ENCODE measurements at places on chromosomes 6 and 20.

DNA sequence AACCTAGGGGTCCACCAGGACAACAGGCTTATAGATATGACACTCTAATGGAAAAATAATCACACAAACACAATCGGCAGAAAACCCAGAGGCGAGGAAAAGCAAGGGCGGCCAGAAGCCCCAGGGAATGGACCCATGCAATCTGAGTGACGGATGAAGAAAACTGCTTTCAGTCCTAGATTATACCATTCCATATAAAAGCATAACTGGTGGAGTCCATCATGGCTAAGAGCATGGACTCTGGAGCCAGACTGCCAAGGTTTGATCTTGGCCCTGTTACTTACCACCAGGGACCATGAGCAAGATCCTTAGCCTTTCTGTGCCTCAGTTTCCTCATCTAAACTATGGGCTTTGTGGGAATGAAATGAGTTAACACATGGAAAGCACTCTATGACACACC, 3.7 kb downstream of the SLC22A16 start:
- no peak for DNase-seq

DNA sequence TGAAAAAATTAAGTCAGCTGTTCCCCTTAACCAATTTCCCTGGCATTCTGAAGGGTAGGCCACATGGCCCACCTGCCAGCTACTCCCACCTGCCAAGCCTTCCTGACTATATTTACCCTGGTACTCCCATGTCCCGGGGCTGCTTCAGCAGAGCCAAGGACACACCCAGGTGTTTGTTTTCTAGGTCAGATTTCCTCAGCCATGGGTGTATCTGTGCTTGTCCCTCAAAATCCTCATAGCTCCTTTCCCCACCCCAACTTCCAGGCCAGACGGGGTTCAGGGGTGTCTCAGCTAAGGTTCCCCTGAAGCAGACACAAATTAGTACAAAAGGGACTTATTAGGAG, 139.4 kb upstream of the CDYL start:
- DNase-seq = no peak

DNA sequence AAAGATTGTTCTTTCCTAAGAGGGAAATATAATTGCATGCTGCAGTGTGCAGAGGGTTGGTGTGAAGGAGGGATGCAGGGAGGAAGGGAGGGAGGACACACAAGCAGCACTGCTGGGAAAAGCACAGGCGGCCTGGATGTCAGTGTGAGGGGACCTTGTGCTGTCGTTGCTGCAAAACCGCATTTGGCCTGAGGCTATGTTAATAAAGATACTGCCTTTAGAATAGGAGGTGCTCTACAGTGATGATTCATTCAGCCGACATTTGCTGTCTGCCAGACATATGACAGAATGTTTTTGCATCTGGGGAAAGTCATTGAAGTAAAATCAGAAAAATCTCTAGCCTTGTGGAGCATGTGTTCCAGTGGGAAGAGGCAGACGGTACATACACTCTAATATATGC, 50.5 kb upstream of the TRIM26 start:
- DNase-seq = no peak

GRCh38 chr6:46201702-46202101, 30.9 kb upstream of the ENPP5 start:
- no peak for DNase-seq

- DNase-seq = no peak
These were observed 66.3 kb upstream of the CD93 start for GRCh38 chr20:23152308-23152892.

DNA sequence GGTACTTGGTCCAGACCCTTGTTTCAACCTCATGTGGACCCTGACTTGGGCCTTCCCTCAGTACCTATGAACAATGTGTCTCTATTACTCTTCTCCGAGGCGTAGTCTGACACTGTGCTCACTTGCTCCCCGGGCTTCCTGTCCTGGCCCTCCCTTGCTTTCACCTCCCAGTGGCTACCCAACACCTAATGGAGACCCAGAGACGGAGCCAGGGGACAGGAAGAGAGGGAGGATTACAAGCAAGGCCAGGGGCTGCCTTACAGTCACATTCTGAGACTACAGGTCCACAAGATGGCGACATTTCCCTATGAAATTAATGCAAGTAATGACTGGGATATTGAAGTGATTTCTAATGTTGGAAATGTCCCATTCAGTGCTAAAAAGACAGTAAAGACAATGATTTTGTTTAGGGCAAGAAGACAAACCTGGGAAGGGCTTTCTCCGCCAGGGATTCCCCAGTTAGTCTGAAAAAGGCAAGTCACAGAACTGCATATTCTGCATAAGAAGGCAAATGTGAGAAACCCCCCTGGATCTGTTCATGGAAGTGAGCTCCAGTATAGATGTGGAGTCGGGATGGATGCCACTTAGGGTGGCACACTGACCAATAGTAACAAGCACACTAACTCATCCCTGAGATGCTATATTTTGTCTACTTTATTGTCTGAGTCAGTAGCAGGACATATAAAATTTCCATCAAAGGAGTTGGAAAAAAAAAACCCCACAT, 44.0 kb upstream of the ZBTB24 start:
- DNase-seq = peak; percentile 14

GRCh38 chr6:101066481-101066880, 185.4 kb upstream of the ASCC3 start:
- no peak for DNase-seq

DNA sequence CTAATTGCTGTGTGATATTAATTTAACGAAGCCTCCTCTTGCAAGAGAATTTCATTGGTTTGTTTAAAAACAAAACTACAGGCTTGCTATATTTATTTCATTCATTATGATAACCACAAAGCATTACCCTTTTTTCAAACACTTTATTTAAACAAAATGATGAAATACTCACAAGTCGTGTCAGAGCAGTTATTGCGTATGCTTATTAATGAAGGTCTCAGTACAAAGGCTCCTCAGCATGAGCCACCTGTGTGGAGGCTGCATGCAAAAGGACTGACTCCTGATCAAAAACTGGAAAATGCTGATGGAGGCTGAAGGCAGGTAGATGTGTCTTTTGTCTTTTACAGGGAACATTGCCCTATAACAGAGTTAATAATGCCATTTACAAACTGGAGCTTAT, 130.5 kb downstream of the CRYBG1 start:
- no peak for DNase-seq

DNA sequence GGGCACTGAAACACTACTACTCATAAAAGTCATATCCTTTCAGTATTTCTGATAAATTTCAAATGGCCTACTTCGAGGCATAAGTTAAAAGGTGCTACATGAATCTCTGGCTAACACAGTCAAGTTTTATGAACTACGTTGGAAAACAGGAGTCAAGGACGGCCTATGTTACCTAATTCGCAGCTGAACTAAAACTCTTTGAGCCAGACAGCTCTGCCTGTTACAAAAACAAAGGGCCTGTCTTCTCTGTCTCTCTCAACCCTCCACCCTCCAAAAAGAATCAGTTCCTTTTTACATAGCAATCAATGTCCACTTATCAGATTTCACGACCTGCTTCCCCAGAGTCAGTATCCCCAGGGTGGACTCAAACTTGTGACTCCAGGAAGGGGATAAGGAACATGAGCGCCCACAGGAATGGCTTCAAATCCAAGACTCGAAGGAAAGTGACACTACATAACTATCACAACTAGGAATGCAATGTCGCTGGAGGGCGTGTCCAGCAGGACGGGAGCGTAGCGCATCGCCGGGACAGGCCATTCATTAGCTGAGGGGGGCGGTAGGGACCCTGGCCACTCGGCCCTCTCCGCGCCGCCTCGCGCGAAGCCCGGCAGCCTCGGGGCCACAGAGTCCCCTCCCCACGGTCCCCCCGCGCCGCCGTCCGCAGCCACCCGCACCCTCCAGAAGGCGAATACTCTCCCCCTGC, 591 bp downstream of the IBTK start:
- DNase-seq = no peak

GRCh38 chr6:30122515-30122914, 9.6 kb upstream of the TRIM31 start:
- no peak for DNase-seq

DNA sequence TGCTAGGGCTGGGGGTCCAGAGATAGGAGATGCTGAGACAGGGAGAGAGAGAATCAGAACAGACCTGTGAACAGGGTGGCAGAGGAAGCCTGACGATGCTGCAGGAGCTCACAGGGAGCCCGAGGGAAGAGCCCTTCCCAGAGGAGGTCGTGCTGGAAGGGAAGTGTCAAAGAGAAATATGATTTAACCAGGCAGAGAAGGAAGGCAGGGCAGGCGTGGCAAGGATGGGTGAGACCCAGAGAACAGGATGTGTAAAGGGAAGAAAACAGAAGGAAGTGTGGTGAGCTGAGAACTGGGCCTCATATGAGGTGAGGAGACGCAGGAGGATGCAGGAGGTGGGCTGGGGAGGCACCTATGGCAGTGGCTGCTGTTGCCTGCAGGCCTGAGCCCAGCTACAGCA, 105.6 kb downstream of the ZDHHC14 start:
- no peak for DNase-seq

DNA sequence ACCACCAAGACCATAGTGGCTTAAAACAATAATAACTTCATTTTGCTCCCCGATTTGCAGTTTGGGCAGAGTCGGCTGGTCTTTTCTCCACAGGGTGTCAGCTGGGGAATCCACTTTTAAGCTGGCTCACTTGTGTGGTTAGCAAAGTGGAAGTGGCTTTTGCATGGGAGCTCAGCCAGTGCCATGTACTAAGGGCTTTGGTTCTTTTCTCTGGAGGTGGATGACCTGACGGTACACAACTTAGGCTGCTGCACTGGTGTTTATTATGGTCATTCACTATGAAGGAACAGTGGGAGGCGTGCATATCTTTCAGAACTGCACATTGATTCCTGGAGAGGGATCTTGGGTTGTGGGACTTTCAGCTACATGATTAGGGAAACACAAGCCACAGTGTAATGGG, 141.0 kb downstream of the OR2B2 start:
- no peak for DNase-seq

DNA sequence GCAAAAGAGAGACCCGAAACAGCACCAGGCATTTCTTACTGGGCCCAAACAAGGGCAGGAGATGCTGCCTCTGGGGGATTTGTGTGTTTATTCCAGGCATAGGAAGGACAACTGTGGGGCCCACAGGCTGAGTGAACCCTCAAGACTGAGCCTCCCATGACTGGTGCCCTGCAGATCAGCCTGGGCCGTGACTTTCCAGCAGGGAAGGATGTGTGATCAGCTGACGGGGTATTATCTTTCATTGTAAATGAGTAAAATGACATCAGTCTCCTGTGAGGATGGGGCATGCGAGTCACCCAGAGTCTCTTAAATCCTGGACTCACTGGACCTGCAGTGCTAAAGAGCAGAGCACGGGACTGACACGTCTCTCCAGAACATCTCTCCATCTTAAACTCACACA, 3.9 kb upstream of the TEAD3 start:
- DNase-seq = no peak

- DNase-seq = no peak
These were observed 73.6 kb downstream of the FBXO5 start for GRCh38 chr6:152909241-152909640.

- DNase-seq = no peak
These were observed 2.5 kb upstream of the BPIFA1 start for GRCh38 chr20:33233129-33233774.

- no peak for DNase-seq
These were observed 1.0 kb downstream of the FKBP1A start for GRCh38 chr20:1391640-1392442.

DNA sequence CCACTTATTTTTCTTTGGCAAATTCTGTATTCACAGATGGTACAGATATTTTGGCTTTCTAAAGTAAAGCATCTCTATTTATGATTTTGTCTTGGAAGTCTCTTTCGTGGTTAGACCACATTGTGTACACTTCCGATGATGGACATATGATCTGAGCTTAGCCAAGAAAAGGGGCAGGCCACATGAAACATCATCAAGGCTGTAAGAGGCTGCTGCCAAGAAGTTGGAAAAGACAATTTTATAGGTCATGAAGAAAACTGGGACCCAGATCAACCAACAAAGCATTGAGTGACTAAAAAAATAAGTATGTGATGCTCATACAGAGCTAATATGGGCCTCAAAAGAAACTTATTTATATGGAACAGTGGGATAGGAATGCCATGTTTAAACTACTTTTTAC, 266.4 kb downstream of the HAO1 start:
- no peak for DNase-seq

DNA sequence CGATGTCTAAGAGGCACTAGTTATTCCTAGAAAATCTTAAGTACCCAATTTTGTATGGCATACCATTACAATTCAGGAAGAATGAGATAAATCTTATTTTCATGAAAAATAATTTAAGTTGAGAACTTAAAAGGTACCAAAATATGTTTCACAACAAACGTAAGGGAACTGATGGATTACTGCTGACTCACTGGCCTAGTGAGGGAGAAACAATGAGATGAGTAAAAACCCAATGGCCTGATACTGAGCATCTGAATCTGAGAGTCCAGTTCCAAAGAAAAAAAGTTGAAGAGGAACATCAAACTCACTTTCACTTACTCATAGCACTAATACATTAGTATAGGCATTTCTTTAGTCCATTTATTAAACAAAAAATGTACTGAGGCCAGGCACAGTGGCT, 56.0 kb downstream of the MDN1 start:
- DNase-seq = no peak

- DNase-seq = no peak
These were observed 297.5 kb downstream of the CLIC5 start for GRCh38 chr6:45718131-45718530.

DNA sequence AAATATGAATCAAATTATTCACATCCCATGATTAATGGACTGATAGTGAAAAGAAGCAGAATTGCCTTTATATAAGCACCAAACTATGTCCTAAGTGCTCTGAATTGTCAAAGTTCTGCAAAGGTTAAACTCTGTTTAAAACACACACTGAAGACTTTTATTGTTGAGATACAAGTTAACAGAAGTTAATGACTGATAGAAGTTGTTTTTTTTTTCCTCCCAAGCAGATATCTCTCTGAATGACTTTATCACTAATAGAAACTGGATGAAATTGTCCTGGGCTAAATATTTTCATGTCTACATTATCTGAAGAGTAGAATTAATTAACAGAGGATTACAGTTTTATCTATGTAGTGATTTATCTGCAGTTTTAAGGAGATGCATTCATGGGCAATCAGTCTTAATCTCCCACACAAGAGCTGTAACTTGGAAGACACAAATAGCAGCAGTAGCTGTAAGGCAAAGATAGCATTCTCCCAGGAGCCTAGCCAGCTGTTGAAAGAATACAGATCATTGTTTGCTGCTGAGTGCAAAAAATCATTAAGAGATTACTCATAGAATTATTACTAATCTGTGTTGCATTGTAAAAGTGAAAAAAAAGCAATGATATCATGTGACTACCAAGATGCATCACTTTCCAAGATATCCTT, 49.9 kb downstream of the BMP5 start:
- DNase-seq = no peak

GRCh38 chr6:129730477-129731165, 20.6 kb upstream of the ARHGAP18 start:
- DNase-seq = no peak

- no peak for DNase-seq
These were observed 10.9 kb upstream of the MTRF1L start for GRCh38 chr6:153013438-153013837.

DNA sequence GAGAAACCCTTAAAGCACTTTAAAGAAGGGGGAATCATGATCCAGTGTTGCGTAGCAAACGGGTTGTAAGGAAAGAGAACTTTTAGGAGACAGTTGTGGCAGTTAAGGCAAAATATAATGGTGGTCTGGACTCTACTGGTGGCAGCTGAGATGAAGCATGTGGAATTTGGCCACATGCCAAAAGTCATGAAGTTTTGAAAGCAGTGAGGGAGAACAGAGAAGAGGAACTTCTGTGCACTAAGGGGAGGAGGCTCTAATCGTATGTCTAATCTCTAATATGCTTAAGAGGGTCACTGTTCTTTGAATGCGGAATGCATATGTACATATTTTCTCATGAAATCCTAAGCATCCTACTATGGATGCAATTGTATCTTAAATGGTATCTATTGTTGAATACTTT, 91.5 kb downstream of the RIMS1 start:
- DNase-seq = no peak

- no peak for DNase-seq
These were observed 127.9 kb downstream of the FARS2 start for GRCh38 chr6:5389086-5389745.
